GM12864 (cell line): ENCODE measurements at places on chromosomes 3 and 15.
A peak's percentile ranks its signal among the peaks of the same experiment; 100 is the strongest.

GRCh38 chr3:133401374-133402135 is 1.7 kb downstream of the BFSP2 start:
- no peak for DNase-seq

GRCh38 chr15:38134252-38134651 is 118.4 kb upstream of the SPRED1 start:
- no peak for DNase-seq

- DNase-seq, result no peak
Observed at GRCh38 chr3:37024092-37024491, 30.8 kb downstream of the MLH1 start.

DNA sequence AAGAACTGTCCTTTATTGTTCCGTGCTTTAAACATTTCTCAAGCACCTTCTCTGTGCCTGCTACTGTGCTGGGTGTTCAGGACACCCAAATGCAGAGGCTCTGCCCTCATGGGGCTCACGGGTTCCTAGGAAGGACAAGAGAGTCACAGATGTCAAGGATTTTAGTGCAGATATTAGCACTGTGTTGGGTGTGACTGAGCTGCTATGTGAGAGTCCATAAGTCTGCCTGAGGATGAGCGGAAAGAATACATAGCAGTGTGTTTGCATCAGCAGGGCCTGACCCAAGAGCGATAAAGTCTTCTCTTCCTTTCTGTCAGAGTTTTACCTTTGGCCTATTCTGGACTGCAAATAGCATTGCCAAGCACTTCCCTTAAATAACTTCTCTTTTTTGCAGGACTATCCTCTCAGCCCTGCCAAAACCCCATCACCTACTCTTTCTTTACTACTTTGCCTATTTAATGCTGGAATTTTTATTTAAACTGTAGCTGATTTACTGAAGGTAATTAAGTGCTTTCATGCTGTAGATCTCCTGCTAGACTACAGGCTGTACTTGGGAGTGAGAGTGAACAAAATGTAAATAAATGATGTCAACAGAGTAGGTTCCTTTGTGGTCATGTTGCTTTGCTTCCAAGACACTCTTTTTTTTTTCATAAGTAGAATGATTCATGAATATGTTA is 459.4 kb upstream of the TPRG1 start:
- DNase-seq, result no peak

DNA sequence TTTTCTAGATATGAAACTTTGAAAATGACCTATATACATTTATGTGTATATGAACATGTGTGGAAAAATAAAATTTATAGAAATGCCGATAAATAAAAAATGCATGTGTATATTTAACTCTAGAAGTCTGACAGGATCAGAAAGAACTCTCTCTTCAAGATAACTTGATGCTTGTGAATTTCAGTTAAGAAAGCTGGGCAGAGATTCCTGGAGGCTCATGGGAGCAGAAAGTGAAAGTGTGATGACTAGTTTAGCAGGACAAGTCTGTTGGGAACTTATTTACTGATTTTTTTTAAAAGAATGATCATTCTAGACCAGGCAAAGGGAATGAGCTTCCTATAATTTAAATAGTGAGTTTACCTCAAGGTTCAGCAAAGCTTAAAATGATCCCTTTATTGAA is 81.5 kb upstream of the KCNAB1 start:
- no peak for DNase-seq

GRCh38 chr3:32934150-32934742 is 17.2 kb upstream of the CCR4 start:
- no peak for DNase-seq

GRCh38 chr3:3800685-3801493 is 1.7 kb downstream of the LRRN1 start:
- DNase-seq, result no peak

- no peak for DNase-seq
Observed at GRCh38 chr15:77631745-77632533, 773 bp downstream of the LINGO1 start.

DNA sequence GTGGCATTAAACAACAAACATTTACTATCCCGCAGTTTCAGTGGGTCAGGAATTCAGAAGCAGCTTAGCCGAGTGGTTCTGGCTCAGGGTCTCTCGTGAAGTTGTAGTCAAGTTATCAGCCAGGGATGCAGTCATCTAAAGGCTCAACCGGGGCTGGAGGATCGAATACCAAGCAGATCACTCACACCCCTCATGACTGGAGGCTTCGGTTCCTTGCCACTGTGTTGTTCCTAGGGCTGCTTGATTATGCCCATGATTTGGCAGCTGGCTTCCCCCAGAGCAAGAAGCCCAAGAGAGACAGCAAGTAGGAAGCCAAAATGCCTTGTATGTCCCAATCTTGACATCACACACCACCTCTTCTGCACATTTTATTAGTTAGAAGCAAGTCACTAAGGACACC is 33.9 kb upstream of the CDCP1 start:
- no peak for DNase-seq

DNA sequence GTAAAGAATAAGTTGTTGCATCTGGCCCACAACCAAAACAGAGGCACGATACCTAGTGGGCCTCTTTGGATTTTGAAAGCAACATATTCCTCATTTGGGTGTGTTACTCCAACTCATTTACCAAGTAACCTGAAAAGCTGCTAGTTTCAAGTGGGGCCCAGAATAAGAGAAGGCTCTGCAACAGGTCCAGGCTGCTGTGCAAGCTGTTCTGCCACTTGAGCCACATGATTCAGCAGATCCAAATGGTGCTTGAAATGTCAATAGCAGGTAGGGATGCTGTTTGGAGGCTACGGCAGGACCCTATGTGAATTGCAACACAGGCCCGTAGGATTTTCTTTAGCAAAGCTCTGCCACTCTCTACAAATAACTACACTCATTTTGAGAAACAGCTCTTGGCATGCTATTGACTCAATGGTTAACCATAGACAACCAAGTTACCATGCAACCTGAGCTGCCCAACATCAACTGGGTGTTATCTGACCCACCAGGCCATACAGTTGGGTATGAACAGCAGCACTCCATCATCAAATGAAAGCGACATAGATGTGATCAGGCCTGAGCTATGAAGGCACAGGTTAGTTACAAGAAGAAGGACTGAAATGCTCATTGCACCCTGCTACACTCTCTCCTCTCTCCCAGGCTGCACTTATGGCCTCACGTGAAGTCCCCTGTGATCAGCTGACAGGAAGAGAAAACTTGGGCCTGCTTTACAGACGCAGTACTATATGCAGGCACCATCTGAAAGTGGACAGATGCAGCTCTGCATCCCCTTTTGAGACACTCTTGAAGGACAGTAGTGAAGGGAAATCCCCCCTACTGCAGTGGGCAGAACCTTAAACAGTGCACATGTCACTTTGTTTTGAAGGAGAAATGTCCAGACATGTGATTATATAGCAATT is 9.5 kb upstream of the MCF2L2 start:
- DNase-seq, result no peak

GRCh38 chr3:42025370-42026138 is 63.7 kb upstream of the ULK4 start:
- no peak for DNase-seq

DNA sequence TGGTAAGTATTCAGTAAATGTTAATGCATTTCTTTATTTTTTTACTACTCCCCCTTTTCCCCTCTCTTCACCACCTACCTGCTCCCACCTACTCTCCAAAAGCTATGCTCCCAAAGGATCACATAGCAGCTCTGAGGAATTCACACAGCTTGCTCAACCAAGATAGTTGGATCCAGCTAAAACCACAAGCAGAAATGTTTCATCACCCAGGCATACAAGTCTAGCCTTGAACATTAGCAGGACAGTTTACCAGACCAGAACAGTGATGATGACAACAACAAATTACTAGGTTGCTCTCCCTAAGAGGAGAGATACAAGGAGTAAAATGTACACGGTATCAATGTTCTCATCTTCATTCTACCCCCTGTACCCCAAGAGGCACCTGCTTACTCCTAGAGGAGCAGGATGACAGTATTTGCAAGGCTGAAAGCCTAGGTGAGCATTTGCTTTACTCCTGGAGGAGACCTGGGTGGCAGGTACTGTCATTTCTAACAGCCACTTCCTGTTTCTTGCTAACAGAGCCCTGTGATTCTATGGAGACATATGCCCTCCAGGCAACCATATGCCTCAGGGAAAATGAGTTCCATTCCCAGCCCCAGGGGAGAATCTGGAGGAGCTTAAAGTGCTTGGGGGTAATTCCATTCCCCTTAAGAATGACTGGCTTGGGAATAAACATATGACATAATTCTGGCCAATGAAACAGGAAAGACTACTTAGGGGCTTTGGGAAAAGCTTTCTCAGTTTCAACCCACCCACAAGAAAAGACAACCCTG is 237.5 kb downstream of the NTRK3 start:
- no peak for DNase-seq

DNA sequence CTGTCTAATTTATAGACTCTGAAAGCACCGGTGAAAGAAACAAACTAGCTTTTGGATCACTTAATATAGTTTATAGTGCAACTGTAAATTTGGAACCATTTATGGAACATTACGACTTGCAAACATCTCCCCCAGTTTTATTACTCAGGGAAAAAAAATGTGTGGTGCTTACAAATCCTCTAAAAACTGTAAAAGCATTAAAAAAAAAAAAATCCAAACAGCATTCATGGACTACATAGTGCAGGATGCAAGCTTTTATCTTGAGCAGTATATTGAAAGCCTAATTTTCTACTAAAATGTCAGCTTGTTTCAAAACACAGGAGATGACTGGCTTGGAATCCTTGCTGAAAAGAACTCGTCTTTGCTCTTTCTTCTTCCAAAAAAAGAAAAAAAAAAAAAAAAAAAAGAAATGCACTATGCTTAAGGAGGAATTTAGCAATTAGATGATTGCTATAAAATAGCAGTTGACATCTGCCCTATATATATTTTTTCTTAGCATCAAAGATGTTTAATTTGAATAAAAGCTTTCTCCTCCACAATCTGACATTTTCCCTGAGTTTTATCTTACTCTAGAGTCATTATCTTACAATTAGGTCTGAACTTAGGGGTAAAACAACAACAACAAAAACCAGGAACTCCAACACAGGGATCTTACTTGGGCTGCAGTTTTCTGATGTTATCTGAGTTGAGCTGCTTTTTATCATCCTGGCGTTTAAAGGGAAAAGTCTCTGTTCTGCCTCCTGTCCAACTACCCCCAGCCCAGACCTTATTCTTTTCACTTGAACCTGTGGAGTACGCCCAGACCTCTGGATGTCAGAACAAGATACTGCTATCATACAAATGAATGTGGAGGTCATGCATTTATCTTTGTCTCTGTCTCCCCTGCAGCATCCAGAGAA is 62.6 kb upstream of the PDZRN3 start:
- no peak for DNase-seq

DNA sequence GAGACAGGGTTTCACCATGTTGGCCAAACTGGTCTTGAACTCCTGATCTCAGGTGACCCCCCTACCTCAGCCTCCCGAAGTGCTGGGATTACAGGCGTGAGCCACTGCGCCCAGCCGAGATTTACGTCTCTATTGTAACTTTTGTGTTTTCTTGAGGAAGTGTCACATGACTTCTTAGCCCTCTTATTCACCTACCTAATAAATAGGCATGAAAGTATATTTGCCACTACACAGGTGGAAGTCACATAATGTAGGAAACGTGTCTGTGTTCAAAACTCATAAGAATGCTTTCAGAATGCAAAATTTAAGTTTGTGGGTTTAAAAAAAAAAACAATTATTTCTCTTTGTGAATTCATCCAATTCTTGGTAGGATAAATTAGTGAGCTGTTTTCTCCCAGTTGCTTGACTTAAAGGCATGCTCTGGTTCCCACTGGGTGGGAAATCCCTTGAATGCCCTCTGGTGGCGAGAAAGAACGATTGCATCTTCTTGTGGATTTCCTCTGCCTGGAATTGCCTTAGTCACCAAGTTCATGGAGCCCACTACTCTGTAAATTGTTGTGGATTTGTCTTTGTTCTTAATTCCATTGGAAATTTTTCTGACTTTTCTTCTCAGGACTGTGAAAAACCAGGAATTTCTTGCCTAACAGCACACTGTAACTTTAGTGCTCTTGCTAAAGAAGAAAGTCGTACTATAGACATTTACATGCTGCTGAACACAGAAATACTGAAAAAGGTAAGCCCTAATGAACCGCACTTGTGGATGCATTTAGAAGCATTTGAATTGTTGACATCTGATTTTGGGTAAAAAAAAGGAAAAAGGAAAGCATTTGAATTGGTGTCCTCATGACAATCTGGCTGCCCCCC is 82.2 kb upstream of the CTDSPL start:
- DNase-seq, result peak; percentile 27

- DNase-seq, result no peak
Observed at GRCh38 chr3:41115069-41115468, 84.2 kb upstream of the CTNNB1 start.

GRCh38 chr15:63474810-63475316 is 29.5 kb upstream of the USP3 start:
- peak; percentile 96 for DNase-seq

DNA sequence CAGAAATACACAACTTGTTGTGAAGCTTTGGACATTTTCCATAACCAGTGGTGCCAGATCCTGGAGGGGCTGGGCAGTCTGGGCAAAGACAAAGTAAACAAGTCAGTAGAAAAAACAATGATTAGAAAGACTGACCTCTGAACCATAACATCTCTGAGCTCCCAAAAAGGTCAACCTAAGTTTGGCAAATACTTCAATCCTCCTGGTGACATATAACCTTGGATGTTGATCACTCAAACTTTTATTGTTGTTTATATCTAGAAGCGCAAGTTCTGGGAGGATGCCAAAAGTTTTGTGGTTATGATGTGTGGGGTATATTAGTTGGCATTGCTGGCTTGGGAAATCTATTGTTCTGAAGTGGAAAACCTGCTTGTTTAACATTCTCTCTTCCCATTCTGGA is 257.7 kb downstream of the DIPK2A start:
- no peak for DNase-seq

GRCh38 chr3:37853691-37854413 is 7.8 kb upstream of the CTDSPL start:
- no peak for DNase-seq

GRCh38 chr3:187822402-187822801 is 77.1 kb upstream of the BCL6 start:
- DNase-seq, result no peak

GRCh38 chr3:149881879-149882278 is 68.9 kb downstream of the RNF13 start:
- no peak for DNase-seq

GRCh38 chr3:194993896-194994295 is 277.1 kb downstream of the XXYLT1 start:
- DNase-seq, result no peak

DNA sequence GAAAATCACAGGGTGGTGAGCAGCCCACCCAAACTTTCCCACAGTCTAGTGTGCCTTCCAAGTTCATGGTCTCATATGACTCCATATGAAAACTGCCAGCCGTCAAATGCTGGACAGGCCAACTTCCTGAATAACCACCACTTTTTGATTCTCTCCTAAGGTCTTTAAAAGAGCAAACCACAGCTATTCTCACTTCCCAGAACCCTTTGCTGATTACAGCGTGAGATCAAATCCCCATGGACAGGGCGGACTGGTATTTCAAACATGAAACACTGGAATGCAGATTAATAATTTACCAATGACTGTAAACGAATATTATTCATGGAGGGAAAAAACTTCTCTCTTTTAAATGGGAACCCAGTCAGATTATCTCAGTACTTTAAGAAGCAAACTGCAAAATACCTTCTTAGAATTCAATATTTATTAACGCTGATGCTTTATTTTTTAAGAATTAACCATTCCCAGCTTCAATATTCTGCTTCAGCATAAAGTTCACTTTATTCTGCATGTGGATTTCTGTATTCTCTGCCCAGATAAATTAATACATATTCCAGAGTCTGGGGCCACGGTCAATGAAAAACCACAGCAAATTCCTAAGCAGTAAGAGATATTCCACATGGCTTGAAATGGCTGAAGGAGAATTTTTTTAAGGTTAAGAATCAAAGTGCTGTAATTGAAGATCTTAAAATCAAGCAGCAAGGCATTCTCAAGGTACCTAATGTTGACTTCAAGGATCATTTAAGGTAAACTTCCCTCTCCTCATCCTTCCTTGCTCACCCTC is 42.9 kb downstream of the MYO1E start:
- DNase-seq, result no peak
